ENCODE measurements at places on chromosomes 12 and 14. TPM values are rescaled to one million over a fixed set of nuclear protein-coding genes. Genes with fewer than 3 reads are reported as not detected.
A peak's percentile ranks its signal among the peaks of the same experiment; 100 is the strongest.

Gene SLC39A5
- 101 TPM for total RNA-seq

- H3K4me3 ChIP-seq: no peak overlapping the region
- no peaks in the 10 kb centered on the region for H3K36me3 ChIP-seq
- no peaks in the 10 kb centered on the region for H3K27me3 ChIP-seq
- no peak for DNase-seq
- H3K4me1 ChIP-seq: peaks cover 5% of the 10 kb centered on the region
These were observed 125.3 kb downstream of the FBXL14 start for GRCh38 chr12:1469070-1469469.

DNA sequence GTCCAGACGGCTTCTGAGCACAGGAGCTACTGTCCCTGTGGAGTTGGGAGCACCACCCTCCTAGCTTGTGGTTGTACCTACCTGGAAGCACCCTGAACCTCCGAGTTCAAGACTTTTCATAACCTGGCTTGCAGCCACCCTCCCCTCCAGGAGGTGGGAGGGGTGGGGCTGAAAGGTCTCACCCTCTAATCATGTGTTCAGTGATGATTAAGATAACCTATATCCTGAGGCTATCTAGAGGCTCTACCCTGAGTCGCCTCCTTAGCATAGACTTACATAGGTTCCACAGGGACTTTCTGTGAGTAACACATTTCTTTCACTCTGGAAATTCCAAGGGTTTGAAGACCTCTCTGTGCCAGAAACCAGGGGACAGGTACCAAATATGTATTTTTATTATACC lies 146.5 kb downstream of the CFAP54 start:
- no peak for DNase-seq
- no peaks in the 10 kb centered on the region for H3K27me3 ChIP-seq
- no peaks in the 10 kb centered on the region for H3K4me1 ChIP-seq
- H3K36me3 ChIP-seq: no peaks in the 10 kb centered on the region
- no peak overlapping the region for H3K27ac ChIP-seq

Gene FBLN5
- total RNA-seq: 0.60 TPM

DNA sequence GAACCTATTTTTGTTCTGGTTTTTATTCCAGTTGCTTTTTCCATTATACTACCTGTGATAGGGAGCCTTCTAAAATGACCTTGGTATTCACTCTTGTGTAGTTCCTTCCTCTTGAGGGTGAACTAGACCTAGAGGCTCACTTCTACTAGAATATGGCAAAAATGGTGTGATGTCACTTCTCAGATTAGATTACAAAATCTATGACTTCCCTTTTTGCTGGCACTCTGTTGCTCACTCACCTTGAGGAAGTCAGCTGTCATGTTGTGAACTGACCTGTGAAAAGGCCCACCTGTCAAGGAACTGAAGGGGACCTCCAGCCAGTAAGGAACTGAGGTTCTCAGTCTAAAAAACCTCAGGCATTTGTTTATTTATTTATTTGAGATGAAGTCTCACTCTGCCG lies 5.7 kb downstream of the MIPOL1 start:
- H3K27me3 ChIP-seq: no peaks in the 10 kb centered on the region
- H3K36me3 ChIP-seq: no peaks in the 10 kb centered on the region
- no peak for DNase-seq
- no peak overlapping the region for H3K27ac ChIP-seq

DNA sequence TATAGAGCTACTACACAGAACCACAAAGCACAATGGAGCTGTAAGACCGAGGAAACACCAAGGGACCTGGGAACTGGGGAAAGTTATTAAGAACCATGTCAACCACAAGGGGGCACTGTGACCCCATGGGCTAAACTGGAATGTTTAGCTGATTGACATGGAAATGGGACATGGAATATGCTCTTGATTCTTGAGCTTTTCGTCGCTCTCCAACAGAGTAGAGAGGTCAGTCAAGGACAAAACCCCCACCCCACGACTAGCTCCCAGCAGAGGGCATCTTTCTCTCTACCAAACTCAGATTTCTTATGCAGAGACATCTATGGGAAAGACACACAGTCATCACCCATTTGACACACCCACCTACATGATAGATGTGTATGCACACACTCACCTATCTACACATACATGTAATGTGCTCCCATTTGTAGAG lies 10.1 kb downstream of the NDRG2 start:
- no peak overlapping the region for H3K4me3 ChIP-seq
- no peaks in the 10 kb centered on the region for H3K27me3 ChIP-seq
- peak; percentile 94 for DNase-seq
- peaks cover 36% of the 10 kb centered on the region for H3K4me1 ChIP-seq
- H3K27ac ChIP-seq: no peak overlapping the region
- H3K36me3 ChIP-seq: peaks cover 30% of the 10 kb centered on the region

Gene KITLG
- 4.3 TPM for total RNA-seq

- no peaks in the 10 kb centered on the region for H3K27me3 ChIP-seq
- no peak overlapping the region for H3K27ac ChIP-seq
- no peak for DNase-seq
- no peak overlapping the region for H3K4me3 ChIP-seq
These were observed 36.8 kb downstream of the PPHLN1 start for GRCh38 chr12:42362647-42363260.

DNA sequence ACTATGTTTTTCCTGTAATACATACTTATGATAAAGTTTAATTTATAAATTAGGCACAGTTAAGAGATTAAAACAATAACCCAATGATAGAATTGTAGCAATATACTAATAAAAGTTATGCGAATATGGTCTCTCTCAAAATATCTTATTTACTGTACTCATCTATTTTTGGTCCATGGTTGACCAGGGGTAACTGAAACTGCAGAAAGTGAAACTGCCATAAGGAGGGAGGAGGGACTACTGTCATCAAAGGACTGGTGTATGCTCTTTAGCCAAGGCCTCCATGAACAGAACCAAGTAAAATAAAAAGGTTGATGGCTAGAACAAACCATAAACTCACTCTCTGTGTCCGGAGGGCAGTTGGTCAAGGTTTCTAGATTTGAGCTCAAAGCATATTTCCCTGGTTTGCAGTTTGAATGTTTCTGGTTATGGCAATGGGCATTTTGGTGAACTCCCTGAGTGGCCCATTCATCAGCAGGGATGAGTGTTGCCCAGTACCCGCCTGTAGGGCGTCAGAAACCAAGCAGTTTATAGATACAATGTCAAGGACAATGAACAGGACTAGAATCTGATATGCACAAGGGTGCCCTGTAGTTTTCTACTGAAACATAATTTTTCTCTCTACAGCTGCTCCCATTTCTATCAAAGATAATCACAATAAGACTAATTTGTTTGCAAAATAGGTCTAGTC lies 19.8 kb downstream of the LEMD3 start:
- H3K36me3 ChIP-seq: no peaks in the 10 kb centered on the region
- no peak for DNase-seq
- H3K4me1 ChIP-seq: peaks cover 33% of the 10 kb centered on the region
- no peak overlapping the region for H3K27ac ChIP-seq

DNA sequence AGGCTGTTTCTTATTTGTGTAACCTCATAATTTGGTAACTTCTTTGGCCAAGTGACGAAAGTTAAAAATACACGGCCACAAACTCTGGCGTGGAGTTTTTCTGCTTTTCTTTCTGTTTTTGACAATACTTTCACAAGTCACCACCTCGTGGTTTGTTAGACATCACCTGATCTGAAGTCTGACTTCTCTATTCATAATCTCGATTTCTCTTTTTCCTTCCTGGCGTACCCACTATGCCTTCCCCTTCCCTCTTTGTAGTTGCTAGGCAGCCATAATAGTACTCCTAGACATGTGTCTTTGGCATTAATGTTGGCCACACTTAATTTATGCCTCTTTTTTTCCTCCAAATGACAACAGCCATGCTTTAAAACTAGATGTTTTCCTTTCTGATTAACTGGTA lies 97.6 kb downstream of the POLR3B start:
- H3K36me3 ChIP-seq: peaks cover 10% of the 10 kb centered on the region
- no peak for DNase-seq
- no peak overlapping the region for H3K27ac ChIP-seq
- no peaks in the 10 kb centered on the region for H3K4me1 ChIP-seq

Gene VDR
- total RNA-seq: 0.21 TPM

DNA sequence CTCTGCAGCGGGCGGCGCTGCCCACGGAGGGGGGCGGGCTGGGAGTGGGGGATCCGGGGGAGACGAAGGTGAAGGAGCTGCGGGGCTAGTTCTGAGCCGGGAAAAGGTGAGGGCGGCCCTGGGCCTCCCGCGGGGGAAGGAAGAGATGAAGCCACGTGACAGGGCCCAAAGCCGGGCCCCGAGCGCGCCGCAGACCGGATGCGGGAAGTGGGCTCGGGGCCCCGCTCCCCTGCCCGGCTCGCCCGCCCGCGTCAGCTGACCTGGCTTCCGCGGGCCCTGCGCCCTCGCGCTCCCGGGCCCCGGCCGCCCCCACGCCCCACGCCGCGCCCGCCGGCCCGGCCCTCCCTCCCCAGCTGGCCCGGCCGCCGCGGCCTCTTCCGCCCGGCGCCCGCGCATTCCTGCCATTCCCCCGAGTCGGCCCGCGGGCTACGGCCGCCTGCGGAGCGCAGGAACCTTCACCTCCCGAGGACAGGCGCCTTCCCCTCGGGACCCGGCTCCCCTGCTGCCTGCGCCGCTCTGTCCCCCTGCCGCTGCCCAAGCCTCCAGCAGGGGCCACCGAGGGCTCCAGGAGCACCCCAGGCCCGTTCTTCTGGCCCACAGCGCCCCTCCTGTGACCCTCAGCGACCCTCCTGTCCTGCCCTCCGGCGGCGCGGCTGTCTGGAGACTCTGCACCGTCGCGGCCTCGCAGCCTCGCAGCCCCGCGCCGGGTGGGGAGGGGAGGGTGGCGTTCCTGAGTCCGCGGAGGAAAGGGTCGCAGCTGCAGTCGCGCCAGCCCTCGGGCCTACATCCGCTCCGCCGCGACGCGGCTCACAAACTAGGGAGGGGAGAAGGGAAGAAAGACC lies 20.4 kb downstream of the NINJ2 start:
- no peaks in the 10 kb centered on the region for H3K36me3 ChIP-seq
- DNase-seq: no peak
- H3K4me3 ChIP-seq: no peak overlapping the region
- H3K27ac ChIP-seq: no peak overlapping the region

Gene SLC17A8
- total RNA-seq: 0.10 TPM

Gene SPIC
- total RNA-seq: not detected

DNA sequence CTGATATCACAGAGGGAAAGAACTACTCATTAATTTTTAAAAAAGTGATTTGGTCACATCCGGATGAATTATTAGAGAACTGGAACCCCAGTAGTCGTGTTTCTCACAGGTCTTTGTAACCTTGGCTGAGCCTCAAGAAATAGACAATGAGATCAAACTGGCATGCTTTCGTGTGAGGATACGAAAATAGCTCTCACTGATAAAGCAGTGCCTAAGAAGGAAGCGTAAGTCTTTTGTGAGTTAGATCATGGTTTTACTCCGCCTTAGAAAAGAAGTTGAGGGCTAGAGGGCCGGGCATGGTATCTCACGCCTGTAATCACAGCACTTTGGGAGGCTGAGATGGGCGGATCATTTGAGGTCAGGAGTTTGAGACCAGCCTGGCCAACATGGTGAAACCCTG lies 33.8 kb upstream of the GALNT16 start:
- H3K4me1 ChIP-seq: no peaks in the 10 kb centered on the region
- H3K27ac ChIP-seq: no peak overlapping the region
- no peak overlapping the region for H3K4me3 ChIP-seq
- H3K36me3 ChIP-seq: peaks cover 3% of the 10 kb centered on the region
- DNase-seq: no peak

- DNase-seq: no peak
- H3K27me3 ChIP-seq: no peaks in the 10 kb centered on the region
- no peaks in the 10 kb centered on the region for H3K4me1 ChIP-seq
- H3K4me3 ChIP-seq: no peak overlapping the region
These were observed 42.3 kb downstream of the FBXO34 start for GRCh38 chr14:55313480-55313879.

Gene OTOGL
- not detected for total RNA-seq

GRCh38 chr12:32906399-32907165 lies 10.0 kb upstream of the PKP2 start:
- peak; percentile 74 for DNase-seq
- H3K4me3 ChIP-seq: no peak overlapping the region

DNA sequence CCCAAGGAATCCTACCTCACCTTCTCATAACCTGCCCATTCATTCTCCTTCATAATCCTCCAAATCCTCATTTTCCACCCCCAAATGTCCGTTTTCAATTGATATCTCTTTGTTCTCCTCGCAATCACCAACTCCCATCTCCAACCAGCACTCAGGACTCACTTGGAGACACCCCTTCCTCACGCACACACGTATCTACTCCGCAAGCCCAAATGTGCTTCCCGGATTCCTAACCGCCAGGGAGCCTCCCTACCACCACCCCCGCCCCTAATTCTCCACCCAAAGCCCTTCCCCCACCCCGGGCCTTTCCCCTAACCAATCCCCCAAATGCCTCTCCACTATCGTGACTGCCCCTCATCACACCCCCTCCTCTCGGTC lies 304 bp downstream of the KCTD10 start:
- H3K36me3 ChIP-seq: peaks cover 11% of the 10 kb centered on the region
- H3K4me3 ChIP-seq: peak overlapping the region; percentile 95
- H3K4me1 ChIP-seq: peaks cover 36% of the 10 kb centered on the region
- H3K27me3 ChIP-seq: no peaks in the 10 kb centered on the region
- H3K27ac ChIP-seq: peak overlapping the region; percentile 94
- no peak for DNase-seq

Data from HepG2 (cell line).